ENCODE measurements at places on chromosomes 1 and 21. TPM values are rescaled to one million over a fixed set of nuclear protein-coding genes. Genes with fewer than 3 reads are reported as not detected.
A peak's percentile ranks its signal among the peaks of the same experiment; 100 is the strongest.

The PTGER3 gene
- 1.1 TPM for polyA plus RNA-seq

The NECTIN4 gene
- not detected for polyA plus RNA-seq

The MAP3K21 gene
- polyA plus RNA-seq = 0.23 TPM

DNA sequence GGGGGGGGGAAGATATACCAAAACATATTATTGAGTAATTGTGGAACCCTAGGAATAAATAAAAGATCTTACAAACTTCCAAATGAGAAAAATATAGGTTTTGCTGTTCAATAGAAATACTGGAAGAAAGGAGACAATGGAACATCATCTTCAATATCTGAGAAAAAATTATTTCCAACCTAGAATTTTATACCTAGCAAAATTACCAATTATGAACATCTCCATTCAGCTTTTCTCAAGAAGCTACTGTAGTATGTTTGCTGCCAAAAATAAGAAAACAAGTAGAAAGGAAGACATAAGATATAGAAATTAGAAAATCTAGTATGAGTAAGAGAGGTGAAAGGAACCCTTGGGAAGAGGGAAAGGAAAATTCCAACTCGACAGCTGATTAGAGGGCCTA, 84.0 kb downstream of the GPR52 start:
- DNase-seq = no peak
- no peaks in the 10 kb centered on the region for H3K27me3 ChIP-seq
- no peaks in the 10 kb centered on the region for H3K36me3 ChIP-seq
- no peaks in the 10 kb centered on the region for H3K4me1 ChIP-seq
- no peak overlapping the region for H3K4me3 ChIP-seq

- peak; percentile 35 for DNase-seq
- peaks cover 50% of the 10 kb centered on the region for H3K36me3 ChIP-seq
- no peaks in the 10 kb centered on the region for H3K27me3 ChIP-seq
- H3K27ac ChIP-seq = peak overlapping the region; percentile 75
- H3K4me3 ChIP-seq = peak overlapping the region; percentile 68
- peaks cover 30% of the 10 kb centered on the region for H3K4me1 ChIP-seq
Measured at GRCh38 chr1:37931102-37931360, 15.8 kb downstream of the INPP5B start.

- peak overlapping the region; percentile 92 for H3K27ac ChIP-seq
- peaks cover 26% of the 10 kb centered on the region for H3K4me1 ChIP-seq
- peak overlapping the region; percentile 94 for H3K4me3 ChIP-seq
- no peaks in the 10 kb centered on the region for H3K36me3 ChIP-seq
- no peaks in the 10 kb centered on the region for H3K27me3 ChIP-seq
Measured at GRCh38 chr21:28991861-28992525, 684 bp downstream of the LTN1 start.

DNA sequence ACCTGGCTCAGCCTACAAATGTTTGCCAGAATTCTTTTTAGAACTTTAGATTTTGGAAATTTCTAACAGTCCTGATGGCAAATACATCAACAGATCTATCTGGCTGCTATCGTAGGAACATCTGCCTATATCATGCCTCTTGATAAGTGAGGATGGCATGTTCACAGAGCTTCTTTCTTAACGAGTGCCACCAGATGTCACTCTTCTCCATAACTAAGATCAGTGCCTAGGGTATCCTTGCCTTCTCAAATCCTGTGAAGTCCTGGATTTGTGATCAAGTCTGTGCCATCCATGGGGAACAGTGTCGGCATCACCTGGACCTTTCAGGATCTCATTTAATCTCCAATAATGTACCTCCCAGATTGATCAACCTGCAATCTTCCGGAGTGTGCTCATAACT, 36.5 kb upstream of the CD5L start:
- H3K36me3 ChIP-seq = no peaks in the 10 kb centered on the region
- H3K4me3 ChIP-seq = no peak overlapping the region
- H3K4me1 ChIP-seq = no peaks in the 10 kb centered on the region
- no peaks in the 10 kb centered on the region for H3K27me3 ChIP-seq
- no peak overlapping the region for H3K27ac ChIP-seq

DNA sequence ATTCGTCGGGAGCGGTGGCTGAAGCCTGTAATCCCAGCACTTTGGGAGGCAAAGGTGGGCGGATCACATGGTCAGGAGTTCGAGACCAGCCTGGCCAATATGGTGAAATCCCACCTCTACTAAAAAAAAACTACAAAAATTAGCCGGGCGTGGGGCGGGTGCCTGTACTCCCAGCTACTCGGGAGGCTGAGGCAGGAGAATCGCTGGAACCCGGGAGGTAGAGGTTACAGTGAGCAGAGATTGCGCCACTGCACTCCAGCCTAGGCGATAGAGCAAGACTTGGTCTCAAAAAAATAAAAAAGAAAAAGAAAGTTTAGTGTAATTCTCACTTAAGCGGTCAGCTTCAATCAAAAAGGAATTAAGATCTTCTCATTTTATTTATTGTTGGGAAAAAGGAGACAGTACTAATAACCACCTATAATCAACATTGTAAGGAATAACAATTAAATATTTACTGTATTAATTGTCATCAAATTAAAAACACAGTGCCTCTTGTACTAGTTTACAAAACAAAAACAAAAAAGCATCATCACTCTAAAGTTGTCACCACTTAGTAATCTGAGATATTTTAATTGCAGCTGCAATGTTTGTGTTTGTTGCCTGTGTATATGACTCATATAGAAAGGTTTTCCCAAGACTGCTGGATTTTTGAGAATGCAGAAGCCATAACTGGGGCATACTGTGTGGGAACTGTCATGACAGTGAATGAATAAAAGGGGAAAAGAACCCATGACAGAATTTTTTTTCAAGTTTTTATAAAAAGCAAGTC, 3.7 kb downstream of the FBXO42 start:
- H3K27ac ChIP-seq = peak overlapping the region; percentile 3
- H3K4me1 ChIP-seq = peaks cover 16% of the 10 kb centered on the region
- no peaks in the 10 kb centered on the region for H3K36me3 ChIP-seq
- no peaks in the 10 kb centered on the region for H3K27me3 ChIP-seq
- no peak for DNase-seq
- no peak overlapping the region for H3K4me3 ChIP-seq

DNA sequence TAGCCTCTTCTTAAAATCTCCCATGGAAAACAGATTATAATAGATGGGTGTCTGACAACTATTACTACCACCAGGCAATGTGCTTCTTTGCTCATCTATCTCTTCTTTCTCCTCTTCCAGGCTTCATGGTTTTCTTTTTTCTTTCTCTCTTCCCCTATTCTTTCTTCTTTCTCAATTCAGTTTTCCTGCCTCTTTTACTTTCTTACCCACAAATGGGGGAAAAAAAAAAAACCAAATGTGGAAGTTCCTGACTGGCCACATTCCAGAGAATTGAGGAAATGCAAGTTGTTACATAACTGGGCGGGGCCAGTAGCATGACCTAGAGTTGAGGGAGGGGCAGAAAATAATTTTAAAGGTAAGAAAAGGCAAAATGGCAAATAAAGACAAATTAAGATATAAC, 10.9 kb upstream of the SMG7 start:
- no peaks in the 10 kb centered on the region for H3K4me1 ChIP-seq
- DNase-seq = no peak
- no peak overlapping the region for H3K4me3 ChIP-seq
- no peaks in the 10 kb centered on the region for H3K27me3 ChIP-seq
- no peaks in the 10 kb centered on the region for H3K36me3 ChIP-seq

- H3K36me3 ChIP-seq = no peaks in the 10 kb centered on the region
- peaks cover 30% of the 10 kb centered on the region for H3K27me3 ChIP-seq
- H3K27ac ChIP-seq = no peak within 1 kb of the TSS
- no peak for DNase-seq
- peaks cover 8% of the 10 kb centered on the region for H3K4me1 ChIP-seq
Measured at GRCh38 chr1:22143065-22144033, at the start of gene WNT4. Gene WNT4, minus strand, starts transcription at chr1:22143097. Its CDS starts 175 bp downstream, at chr1:22142922.

- DNase-seq = no peak
- no peaks in the 10 kb centered on the region for H3K4me1 ChIP-seq
- H3K36me3 ChIP-seq = no peaks in the 10 kb centered on the region
- H3K4me3 ChIP-seq = no peak overlapping the region
Measured at GRCh38 chr1:29441916-29442668, 205.8 kb downstream of the PTPRU start.

- H3K4me3 ChIP-seq = no peak overlapping the region
- H3K27ac ChIP-seq = no peak overlapping the region
- H3K4me1 ChIP-seq = no peaks in the 10 kb centered on the region
- no peaks in the 10 kb centered on the region for H3K27me3 ChIP-seq
- no peak for DNase-seq
Measured at GRCh38 chr1:157404063-157404501, 148.2 kb downstream of the FCRL5 start.

DNA sequence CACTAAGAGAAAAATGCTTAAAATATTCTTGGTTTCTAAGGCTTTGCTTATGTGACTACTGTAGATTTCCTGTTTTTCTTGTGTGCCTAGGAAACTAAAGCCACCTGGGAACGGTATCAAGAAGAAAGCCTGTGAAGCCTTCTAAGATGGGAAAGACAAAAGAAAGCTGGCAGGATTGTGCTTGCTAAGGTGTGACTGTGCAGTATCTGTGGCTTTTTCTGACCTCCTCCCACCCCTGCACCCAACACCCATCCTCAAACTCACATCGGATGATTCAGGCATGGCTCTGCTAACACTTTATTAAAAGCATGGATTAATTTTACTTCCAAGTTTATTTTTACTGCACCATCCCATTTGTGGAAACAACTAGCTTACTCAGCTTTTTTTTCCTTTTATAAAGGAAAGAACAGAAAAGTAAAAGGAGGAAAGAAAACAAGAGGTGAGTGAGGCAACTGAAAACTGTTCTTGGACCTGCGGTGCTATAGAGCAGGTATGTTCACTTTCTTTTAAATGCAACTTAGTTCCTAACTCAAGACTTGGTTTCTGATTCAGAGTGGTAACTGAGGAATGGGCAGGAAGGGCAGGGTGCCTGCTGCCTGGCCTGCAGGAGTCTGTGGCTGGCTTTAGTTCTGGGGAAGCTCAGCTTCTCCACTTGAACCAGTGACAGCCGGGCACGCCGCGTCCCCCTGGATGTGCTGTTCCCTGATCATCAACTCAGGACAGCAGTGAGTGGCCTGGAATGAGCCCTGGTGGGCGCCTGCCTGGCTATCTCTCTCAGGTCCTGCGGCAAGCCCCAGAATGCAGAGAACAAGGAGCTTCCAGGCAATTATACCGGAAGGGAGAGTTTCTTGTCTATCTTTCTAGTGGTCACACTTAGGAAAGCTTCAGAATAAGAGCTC, at the start of gene GBP6:
Gene GBP6, plus strand, starts transcription at position 422 of the 899 bp plus-strand sequence. CDS start 4,493 bp downstream, outside the sequence.
- H3K27ac ChIP-seq = no peak within 1 kb of the TSS
- H3K36me3 ChIP-seq = no peaks in the 10 kb centered on the region
- no peaks in the 10 kb centered on the region for H3K27me3 ChIP-seq
- no peaks in the 10 kb centered on the region for H3K4me1 ChIP-seq
- no peak for DNase-seq
- no peak within 1 kb of the TSS for H3K4me3 ChIP-seq

DNA sequence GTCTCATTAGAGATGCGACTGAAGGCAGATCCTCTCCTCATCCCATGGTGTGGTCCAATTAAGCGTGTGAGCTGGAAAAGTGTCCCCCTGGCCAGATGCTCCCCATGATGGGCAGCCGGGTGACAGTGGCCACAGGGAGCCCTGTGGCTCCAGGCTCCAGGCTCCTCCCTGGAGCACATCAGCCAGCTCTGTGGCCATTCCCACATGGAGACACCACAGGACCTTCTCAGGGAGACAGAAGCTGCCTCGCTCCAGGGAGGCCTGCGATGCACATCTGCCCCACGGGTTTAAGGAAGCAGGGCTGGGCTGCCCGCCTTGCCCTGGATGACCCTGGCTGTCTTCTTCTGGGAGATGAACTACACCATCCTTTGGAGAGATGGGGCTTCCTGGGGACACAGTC, 99.9 kb upstream of the TLR5 start:
- H3K4me3 ChIP-seq = no peak overlapping the region
- no peaks in the 10 kb centered on the region for H3K4me1 ChIP-seq
- no peak overlapping the region for H3K27ac ChIP-seq
- no peaks in the 10 kb centered on the region for H3K27me3 ChIP-seq

DNA sequence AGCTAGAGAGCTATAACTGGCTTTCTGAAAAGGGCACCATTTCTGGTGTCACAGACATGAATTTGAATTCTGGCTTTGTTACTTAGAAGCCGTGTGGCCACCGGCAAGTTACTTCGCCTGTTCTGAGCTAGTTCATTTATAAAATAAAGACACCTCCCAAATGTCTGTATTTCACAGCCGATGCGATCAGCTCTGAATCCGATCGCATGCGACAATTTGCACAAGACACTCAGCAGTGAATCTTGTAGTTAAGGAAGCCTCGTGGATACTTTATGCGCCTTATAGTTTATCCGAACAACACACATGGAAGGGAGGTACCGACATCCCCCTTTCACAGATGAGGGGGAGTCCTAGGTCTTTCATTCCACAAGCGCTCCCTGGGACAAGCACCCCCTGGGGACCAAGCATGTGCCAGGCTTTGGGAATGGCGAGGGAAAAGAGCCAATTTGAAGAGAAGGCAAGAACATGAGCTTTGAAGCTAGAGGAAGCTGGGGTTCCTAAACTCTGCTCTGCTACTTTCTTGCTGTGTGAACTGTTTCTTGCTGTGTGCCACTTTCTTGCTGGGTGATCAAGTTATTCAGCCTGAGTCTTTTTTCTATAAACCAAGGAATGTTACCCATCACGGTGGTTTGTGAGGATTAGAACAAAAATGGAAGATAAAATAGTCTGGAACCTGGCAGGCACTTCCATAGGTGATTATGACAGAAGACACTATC, 3.9 kb downstream of the ID3 start:
- H3K4me1 ChIP-seq = peaks cover 48% of the 10 kb centered on the region
- DNase-seq = peak; percentile 45
- peak overlapping the region; percentile 97 for H3K27ac ChIP-seq
- no peaks in the 10 kb centered on the region for H3K36me3 ChIP-seq
- peak overlapping the region; percentile 82 for H3K4me3 ChIP-seq

- no peaks in the 10 kb centered on the region for H3K27me3 ChIP-seq
- H3K4me3 ChIP-seq = no peak overlapping the region
- DNase-seq = no peak
- no peaks in the 10 kb centered on the region for H3K4me1 ChIP-seq
- H3K27ac ChIP-seq = peak overlapping the region; percentile 17
Measured at GRCh38 chr21:33801424-33802405, 113.9 kb downstream of the ATP5PO start.

- H3K27me3 ChIP-seq = no peaks in the 10 kb centered on the region
- no peak overlapping the region for H3K4me3 ChIP-seq
- DNase-seq = no peak
- H3K36me3 ChIP-seq = peaks cover 63% of the 10 kb centered on the region
Measured at GRCh38 chr1:45620588-45621500, 3.0 kb downstream of the CCDC17 start.
